ENCODE measurements at places on chromosomes 2 and 18. TPM values are rescaled to one million over a fixed set of nuclear protein-coding genes. Genes with fewer than 3 reads are reported as not detected.

Gene PAIP2B
- 6.1 TPM for total RNA-seq

Gene CSRNP3
- total RNA-seq = 0.41 TPM

Gene RRM2
- 90.4 TPM for total RNA-seq

Gene CUL3
- 155 TPM for total RNA-seq

Gene DOCK10
- total RNA-seq = 33.6 TPM

Gene MAB21L4
- total RNA-seq = 68.8 TPM

Gene COL5A2
- total RNA-seq = 0.55 TPM

Gene RNF149
- 71.6 TPM for total RNA-seq

Gene COL4A3
- 2.2 TPM for total RNA-seq

Gene C2orf80
- total RNA-seq = not detected

Gene PLA2R1
- 0.40 TPM for total RNA-seq

Gene SLC14A1
- total RNA-seq = not detected

All from PC-9 (cell line).